NCI-H1436 (cell line): ENCODE measurements at places on chromosomes 4 and X.

- no peak for DNase-seq
These were observed 202.1 kb downstream of the OR13H1 start for GRCh38 chrX:131745942-131746489.

DNA sequence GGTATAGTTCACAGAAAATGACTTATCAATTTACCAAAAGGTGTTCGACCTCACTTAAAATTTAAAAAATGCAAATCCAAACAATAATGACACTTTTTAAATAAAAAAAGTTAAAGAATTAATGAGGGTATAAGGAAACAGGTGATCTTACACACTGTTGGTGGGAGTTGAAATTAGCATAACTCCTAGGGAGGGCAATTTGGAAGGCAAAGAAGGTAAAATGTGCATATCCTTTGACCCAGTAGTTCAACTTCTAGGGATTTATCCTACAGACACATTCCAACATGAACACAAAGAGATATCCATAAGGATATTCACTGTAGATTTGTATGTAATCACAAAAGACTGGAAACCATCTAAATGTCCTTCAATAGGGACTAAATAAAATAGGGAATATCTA, 143.8 kb upstream of the DGKK start:
- DNase-seq: no peak

- peak; percentile 9 for DNase-seq
These were observed 56.4 kb downstream of the SPCS3 start for GRCh38 chr4:176376032-176376614.

- peak; percentile 12 for DNase-seq
These were observed at the start of gene STS for GRCh38 chrX:7147413-7147977. TSS of gene STS (plus strand) at chrX:7147712. CDS start at chrX:7253200, 105,488 bp downstream.

DNA sequence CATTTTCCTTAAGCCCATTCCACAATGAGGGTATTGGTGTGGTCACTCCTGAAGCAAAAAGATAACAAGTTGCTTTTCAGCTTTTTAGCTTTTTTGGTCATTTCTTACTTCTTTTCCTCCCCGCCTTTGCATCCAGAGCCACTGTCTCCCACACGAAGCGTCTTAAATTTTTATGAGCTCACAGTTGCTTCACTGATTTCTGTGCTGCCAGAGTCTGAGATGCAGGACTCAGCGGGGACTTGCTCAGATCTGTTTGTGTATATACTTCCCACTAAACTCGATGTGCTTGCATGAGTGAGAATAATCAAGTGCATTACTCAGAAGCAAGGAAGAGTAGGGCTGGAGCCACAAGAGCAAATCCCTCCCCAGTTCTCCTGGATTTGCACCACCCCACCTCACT, 80.2 kb upstream of the FHL1 start:
- DNase-seq: no peak

GRCh38 chr4:182971702-182972101, 54.5 kb upstream of the DCTD start:
- DNase-seq: no peak

DNA sequence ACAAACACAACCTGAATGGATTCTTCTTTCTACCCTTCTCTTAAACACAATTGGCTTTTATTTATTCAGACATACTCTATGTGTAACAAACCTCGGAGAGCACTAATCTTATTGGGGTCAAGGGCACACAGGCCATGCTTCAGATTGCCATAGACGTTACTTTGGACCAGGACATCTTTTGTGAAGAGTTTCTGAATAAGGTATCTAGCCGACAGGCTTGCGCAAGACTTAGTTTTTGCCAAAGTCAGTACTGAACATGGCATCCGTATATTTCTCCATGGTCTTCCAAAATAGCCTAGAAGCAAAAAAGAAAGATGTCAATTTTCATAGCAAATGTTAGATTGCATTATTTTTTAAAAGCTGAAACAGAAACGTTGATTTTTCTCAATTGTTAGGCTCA, 49.8 kb downstream of the BEND2 start:
- no peak for DNase-seq

- DNase-seq: no peak
These were observed 68.3 kb upstream of the DDX3X start for GRCh38 chrX:41265615-41266014.

GRCh38 chrX:37679888-37680287, 5.7 kb upstream of the XK start:
- DNase-seq: no peak

GRCh38 chr4:3441501-3442459, at the start of gene HGFAC:
TSS of gene HGFAC (plus strand) at chr4:3441968. CDS start at chr4:3442002, 34 bp downstream.
- DNase-seq: no peak

GRCh38 chr4:11564021-11564420, 135.3 kb upstream of the HS3ST1 start:
- no peak for DNase-seq

DNA sequence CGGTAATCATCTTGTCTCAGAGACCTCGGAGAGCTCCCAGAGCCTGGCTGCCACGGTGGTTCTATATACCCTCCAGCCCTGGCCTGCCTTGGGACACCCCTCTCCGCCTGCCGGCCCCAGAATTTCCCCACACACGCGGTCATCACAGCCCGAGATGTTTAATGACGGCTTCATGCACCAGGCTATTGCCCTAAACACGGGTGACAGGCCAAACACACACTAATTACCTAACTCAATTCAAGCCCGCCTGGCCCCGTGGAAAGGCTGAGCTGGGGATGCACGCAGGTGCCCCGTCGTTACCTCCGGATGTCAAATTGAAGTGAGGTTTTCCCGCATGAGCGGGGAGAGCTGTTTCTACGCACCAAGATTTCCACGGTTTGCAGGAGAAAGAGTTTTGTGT, 72.9 kb upstream of the PPP2R3B start:
- no peak for DNase-seq

DNA sequence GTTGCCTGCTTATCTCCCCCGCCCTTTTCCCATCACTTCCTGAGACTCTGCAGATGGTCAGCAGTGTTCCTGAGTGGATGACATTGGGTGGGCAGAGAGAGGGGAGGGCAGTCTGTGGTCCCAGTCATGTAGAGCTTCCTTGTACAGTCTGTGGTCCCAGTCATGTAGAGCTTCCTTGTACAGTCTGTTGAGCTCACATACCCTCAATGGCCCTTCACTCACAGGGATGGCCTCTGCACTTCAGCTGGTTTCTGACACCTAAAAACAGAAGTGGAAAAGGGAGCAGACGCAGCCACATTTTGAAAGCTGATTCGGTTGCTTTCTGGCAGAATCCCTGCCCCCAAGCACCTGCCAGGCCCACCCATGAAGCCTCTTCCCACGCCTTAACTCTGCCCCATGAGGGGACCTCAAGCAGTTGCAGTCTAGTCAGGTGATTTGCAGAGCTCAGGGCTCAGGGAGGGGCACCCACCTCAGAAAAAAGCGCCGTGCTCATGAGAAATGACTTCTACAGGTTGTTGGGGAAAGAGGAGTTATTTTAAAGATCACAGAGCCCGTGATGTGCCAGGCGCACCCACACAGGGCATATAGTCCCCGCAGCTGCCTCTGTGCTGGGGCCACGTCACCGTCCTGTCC, 3.6 kb upstream of the TMEM271 start:
- DNase-seq: no peak

GRCh38 chr4:66927937-66928336, 617.4 kb downstream of the CENPC start:
- DNase-seq: no peak

DNA sequence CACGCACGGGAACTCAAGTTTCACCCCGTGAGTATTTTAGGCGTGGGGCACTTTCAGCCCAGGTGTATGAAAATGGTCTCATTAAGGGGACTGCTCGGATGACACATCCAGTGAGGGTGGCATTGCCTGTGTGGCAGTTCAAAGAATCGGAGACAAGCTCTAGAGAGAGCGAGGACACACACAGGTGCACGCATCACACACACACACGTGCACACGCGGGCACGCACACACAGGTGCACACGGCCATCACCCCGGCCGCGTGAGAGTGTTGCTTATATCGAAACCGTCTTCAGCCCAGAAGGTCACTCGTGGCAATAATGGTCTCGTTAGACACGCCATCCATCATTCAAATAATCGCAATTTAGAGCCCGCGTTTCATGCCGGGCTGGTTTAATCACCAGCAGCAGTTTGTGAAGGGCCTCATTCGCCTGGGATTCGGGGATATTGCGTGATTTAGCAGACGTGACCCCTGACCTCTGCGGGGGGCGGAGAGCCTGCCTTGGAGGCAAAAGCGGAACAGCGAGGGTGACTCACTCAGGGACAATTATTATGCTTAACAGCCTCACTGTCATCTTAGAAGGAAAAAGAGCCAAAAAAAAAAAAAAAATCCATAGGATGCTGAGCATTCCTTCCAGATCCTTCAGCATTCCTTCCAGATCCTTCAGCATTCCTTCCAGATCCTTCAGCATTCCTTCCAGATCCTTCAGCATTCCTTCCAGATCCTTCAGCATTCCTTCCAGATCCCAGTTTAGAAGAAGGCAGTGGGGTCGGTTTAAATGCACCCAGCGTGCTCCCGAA, 89.4 kb upstream of the PPP2R3B start:
- DNase-seq: no peak

- no peak for DNase-seq
These were observed 413.2 kb upstream of the TECRL start for GRCh38 chr4:64822405-64822804.

- DNase-seq: no peak
These were observed 94.5 kb downstream of the RASGEF1B start for GRCh38 chr4:81377191-81377590.
